ENCODE measurements at places on chromosomes 4 and X.

GRCh38 chr4:110357521-110357920, 118.4 kb upstream of the ENPEP start:
- no peak for DNase-seq

DNA sequence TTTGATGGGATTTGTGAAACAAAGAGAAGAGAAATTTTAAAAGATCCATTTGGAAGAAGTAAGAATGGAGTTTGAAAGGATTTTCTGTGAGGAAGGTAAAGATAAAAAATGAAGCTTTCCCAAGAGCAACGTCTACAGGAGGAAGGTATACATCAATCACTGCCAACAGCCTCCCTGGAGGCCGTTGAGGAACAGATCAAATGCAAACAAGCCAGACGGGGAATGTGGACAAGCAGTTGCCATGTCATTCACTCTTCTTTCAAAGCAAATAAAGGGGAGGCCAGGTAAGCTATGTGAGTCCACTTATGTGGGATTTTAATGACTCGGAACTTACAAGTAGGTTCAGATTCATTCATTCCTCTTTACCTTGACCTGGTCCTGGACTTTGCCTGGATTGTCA, 1020.5 kb upstream of the AGA start:
- no peak for DNase-seq

DNA sequence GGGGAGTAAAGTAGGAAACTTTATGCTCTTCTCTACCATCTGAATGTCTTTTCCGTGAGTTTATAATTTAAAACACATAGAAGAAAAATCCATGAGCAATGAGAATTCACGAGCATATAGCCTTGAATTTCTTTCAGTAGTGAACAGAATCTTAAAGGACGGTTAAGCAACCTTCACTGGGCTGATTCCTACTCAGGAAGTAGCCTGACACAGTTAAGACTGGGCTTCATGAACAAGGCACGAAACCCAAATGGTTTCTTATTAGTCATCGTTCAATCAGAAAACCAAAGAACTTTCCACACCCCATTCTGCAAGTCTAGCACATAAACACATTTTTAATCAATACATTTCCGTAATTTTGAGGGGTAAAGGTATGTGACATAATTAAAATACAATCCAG, 95.8 kb downstream of the SH3KBP1 start:
- peak; percentile 6 for DNase-seq

GRCh38 chr4:5917672-5918071, 24.8 kb upstream of the CRMP1 start:
- DNase-seq, result no peak

GRCh38 chr4:25211721-25212120, 22.1 kb upstream of the PI4K2B start:
- DNase-seq, result no peak

- no peak for DNase-seq
Observed at GRCh38 chrX:2689773-2690666, 1.1 kb upstream of the CD99 start.

DNA sequence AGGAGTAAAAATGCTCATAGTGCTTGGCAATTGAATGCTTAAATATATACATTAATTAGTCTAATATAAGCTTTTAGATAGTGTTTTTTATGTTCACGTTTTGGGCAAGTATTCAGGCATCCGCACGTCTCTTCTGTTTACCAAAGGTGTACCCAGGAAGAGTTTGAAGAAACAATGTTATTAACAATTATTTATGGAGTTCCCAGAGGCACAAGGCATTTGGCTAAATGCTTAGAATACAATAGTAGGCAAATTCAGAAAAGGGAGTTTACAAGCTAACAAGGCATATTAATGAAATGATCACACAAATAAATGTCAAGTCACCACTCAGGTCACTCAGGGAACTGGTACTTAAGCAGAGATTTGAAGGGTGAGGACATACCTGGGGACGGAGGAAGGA, 294.8 kb downstream of the TENM3 start:
- no peak for DNase-seq

DNA sequence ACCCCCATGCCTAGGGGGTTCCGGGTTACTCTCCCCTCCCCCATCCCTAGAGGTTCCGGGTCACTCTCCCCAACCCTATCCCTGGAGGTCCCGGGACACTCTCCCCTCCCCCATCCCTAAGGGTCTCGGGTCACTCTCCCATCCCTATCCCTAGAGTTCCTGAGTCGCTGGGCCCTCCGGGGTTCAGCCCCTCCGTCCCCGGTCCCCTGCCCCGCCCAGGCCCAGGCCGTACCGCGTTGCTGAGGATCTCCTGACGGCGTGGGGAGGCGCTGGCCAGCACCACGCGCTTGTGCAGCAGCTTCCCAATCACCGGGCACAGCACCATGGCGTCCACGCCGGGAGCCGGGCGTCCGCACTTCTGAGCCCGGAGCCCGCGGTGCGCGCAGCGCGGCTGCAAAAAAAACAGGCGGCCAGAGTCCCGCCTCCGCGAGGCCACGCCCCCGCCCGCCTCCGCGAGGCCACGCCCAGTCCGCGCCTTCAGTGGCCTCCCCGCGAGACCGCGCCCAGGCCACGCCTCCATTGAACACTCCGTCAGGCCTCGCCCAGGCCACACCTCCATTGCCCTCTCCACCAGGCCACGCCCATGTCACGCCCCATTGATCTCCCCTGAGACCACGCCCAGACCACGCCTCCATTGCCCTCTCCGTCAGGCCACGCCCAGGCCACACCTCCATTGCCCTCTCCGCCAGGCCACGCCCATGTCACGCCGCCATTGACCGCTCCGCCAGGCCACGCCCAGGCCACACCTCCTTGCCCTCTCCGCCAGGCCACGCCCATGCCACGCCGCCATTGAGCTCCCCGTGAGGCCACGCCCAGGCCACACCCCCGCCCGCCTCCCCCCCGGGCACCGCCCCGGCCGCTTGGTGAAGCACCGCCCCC, at the start of gene ASMTL:
ASMTL (minus strand) TSS at position 394 of the 879 bp plus-strand sequence; CDS start at position 325, 69 bp downstream.
- DNase-seq, result peak; percentile 86

DNA sequence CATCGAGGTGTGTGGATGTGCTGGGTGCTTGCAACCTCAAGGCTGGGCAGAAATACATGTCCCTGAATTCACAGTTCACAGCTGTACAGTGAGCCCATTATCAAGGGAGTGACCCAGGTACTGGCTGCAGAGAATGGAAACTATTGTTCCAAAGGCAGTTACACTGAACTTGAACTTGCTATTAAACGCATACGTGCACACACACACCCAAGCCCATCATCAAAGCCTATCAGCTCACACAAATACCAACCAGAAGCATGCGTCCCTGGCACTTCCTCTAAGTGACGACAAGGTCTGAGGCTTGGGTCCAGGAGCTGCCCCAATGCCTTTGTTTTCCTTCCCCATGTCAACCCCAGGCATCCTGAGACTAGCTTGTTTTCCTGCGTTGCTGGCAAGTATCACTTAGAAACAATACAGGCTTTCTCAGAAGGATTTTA, 88.6 kb downstream of the IRF2 start:
- no peak for DNase-seq

DNA sequence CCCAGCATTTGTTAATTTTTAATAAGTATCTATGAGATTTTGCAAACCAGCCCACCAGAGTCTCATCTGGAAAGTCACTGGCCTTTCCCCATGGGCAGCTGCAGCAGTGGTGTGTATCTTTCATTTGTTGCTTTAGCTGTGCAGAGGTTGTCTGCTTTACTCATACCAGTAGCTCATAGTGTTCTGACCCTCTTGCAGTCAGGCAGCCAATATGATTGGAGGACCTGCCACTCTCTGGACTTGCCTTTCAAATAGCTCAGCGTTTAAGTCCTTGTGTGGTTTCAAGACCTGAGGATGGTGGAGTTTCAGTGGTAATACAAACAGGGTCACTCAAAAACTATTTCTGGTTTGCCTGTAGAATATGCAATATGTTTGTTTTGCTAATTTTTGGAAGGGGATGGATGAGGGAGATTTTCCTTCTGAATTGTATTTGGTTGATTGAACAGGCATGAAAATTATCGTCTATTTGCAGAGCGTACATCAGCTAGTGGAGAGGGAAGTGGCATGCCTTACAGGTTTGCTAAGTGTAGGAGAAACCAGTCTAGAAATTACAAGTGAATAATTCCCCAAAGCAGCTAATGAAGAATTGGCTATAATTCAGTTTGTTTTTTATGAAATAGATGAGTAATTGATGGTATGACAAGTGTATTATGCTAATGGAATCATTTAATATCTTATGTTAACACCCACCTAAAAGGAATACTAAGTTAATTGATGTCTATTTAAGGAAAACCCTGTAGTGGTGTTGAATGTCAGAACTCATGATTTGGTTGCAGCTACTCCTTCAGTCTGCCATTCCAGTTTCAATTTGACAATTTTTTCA, 8.9 kb downstream of the POLA1 start:
- DNase-seq, result no peak

GRCh38 chr4:51845711-51846110, 2.8 kb downstream of the DCUN1D4 start:
- no peak for DNase-seq

DNA sequence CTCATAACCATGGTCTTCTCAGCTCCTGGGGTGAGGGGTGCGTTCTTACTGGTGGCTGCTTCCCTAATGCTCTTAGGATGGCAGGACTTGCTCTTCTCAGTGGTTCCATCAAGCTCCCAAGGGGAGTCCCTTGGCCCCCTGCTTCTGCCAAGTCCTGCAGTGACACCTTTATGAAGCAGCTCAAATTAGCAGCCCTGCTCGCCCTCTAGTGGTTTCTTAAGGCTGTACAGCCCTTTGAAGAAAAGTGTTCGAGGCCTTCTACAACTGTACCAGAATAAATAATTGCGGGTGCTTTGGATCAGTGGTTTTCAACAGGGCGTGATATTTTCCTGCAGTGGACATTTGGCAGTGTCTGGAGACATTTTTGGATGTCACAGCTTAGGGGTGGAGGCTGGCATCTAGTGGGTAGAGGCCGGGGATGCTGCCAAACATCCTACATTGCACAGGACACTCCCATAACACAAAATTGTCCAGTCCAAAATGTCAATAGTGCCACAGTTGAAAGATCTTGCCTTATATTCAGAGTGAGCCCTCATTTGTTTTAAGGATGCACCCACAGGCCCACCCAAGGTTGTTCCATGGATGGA, 204.7 kb upstream of the S100G start:
- DNase-seq, result no peak

DNA sequence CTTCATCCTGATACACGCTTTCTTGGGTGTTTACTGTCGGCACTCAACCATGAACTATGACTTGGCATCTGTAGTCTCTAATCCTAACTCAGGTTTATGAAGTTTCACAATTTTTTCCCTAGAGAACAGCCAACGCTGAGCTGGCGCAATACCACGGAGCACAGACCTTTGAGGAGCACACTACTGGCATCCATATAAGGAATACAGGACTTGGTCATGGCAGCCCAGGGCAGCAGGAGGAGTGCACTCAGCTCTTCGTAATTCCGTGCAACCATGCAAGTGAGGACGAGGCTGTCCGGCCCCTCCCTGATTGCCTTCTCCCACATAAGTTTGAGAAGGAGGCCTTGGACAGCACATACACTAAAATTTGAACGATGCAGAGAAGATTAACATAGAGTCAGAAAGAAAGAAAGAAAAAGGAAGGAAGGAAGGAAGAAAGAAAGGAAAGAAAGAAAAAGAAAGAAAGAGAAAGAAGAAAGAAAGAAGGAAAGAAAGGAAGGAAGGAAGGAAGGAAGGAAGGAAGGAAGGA, 41.0 kb upstream of the PDLIM5 start:
- DNase-seq, result peak; percentile 92

GRCh38 chr4:187598196-187598595, 397.4 kb upstream of the ZFP42 start:
- DNase-seq, result no peak

DNA sequence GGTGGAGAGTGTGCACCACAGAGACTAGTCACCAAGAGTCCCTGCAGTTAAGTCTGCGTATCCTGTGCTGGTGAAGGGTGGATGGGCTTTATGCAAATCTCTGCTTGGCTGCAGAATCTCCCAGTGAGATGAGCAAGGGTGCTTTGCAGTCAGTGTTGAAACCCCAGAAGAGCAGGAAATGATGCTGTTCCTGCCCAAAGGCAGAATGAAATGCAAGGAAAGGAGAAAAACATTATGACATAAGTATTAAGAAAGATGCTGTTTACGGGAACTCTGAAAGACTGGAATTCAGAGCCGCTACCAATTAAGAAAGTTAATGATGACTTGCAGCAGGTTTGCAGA, 25.4 kb upstream of the ACSL1 start:
- DNase-seq, result no peak

DNA sequence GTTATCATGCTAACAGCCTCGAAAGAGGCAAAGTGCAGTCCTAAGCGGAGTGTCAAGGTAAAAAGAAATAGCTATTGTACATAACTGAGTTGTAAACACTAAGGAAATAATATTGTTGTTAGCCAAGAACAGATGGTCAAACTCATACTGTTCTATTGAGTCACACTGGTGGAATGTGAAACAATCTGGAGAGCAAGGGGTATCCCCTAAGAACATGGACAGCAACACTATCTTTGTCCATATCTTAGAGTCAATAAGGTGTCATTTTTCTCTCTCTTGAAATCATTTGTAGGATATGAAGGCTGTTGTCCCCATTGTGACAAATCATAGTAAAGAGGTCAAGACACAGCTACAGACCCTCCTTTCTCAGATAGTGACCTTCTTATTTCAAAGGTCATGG, 4.5 kb upstream of the PDGFC start:
- peak; percentile 73 for DNase-seq

GRCh38 chr4:13302876-13303275, 181.3 kb downstream of the RAB28 start:
- DNase-seq, result no peak

DNA sequence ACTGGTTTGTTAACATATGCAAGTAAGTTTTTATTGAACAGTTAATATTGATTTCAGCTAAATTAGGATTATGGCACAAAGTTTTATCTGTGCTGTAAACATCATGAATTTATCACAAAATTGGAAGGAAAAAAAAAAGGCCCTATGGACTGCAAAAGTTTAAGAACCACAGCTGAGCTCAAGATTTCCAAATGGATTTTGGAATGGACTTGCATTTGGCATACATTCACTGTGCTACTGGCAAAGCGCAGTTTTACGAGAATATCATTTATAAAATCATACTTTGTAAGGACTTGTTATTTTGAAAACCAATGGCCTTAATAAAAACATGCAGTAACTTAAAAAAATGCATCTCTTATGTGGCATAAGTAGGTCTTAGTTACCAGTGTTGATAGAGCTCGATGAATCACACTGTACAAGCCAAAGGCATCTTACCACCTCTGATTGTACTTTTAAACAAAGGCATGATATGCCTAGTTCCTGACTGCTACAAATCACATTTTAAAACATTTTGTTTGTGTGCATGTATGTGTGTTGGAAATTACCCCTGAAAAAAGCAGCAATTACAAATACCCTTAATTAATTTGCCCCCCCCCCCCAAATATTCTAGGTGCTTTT, 58.6 kb downstream of the TAB3 start:
- DNase-seq, result no peak
